Activated T-helper 9 cell treated with anti-CD3 and anti-CD28 coated beads, Interleukin-2, amount 50 U/mL, for 16 hours (primary cell): ENCODE measurements at places on chromosomes 1 and 21.

DNA sequence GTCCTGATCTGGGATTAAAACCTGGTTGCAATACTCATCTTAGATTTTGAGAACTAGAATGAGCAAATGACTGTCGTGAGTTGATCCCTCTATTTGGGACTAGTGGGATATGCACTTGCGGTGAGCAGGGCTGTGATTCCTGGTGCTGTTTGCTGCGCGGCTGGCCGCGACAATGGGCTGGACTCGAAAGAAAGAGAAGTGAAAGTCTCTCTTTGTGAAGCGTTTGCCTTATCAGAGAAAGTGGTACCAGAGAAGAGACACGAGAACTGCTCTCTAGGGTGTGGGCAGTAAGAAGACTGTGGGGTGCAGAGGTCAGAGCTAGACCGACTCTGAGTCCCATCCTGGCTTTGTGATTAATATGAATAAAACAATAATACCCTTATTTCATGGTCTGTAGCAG, 8.6 kb downstream of the ST6GALNAC3 start:
- no peak for DNase-seq

- no peak for DNase-seq
Measured at GRCh38 chr1:165686121-165686970, 12.0 kb downstream of the ALDH9A1 start.

DNA sequence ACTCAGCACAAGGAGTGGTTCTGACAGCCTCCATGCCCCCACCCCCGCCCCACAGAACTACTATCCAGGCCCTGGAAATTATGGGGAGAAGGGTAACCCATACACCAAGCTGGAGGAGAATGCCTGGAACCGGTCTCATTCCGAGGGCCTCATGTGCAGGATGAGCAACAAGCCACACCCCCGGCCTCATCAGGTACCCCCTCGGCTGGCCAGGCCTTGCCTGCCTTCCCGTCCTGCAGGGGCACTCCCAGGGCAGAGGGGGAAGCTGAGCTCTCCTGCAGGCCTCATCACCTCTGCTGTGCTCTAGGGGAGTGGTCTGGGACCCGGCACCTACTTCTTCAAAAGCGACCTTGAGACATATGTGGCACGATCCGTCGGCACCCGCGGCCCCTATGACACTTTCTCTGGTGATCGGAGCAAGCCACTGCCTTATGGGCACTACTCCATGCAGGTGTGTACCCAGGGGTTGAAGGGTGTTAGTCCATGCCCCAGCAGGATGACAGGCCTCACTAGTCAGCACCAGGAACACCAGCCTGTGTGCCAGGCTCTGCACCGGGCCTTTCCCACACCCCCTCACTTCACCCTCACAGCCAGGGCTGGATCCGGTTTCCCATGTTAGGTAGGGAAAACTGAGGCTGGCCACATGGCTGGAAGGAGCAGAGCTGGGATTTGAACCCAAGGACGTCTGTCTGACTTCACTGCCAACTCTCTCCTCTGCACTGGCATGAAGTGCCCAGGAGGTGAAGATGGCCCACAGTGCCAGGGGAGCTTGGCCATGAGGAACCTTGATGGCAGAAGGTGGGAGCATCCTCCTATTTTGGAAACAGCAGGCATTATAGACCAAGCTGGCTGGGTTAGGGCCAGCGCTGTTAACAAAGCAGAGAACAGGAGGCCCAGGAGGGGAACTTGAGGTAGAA, 10.9 kb upstream of the TTC22 start:
- no peak for DNase-seq

DNA sequence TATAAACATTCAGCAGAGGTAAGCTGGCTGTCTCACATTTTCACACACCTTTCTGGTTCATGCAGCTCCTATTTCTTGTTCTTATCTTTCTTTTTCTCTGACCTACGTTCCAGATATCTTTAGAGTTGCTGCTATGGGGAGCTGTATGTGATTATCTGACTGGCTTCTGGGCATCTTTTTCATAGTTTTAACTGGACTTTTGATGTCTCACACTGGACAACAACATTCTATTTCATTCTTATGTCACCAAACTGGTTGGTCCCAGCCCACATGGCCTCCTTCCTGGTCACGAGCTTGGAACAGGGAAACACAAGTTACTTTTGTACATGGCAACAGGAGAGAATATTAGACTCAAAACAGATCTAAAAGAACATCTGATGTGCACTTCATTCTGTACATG, 7.7 kb upstream of the CLDN8 start:
- no peak for DNase-seq

DNA sequence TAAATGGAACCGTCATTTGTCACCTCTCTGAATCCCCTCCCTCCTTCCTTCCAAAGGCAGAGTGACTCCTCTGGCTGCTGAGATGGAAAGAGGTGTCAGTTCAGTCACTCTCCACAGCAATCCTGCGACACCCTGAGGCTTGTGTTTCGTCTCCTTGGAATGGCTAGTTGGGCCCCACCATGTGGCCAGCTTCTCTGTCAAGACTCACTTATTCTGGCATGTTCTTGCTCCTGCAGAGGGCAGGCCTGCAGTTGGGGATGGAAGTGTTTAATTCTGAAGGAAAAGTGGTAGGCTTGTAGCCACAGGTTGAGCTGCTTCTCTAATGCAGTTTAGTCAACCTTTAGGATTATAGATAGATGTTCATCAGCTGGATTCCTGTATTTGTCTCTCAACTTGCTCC, 149.6 kb downstream of the LMO4 start:
- DNase-seq: no peak

- DNase-seq: no peak
Measured at GRCh38 chr1:231419147-231419546, 2.9 kb downstream of the EGLN1 start.

DNA sequence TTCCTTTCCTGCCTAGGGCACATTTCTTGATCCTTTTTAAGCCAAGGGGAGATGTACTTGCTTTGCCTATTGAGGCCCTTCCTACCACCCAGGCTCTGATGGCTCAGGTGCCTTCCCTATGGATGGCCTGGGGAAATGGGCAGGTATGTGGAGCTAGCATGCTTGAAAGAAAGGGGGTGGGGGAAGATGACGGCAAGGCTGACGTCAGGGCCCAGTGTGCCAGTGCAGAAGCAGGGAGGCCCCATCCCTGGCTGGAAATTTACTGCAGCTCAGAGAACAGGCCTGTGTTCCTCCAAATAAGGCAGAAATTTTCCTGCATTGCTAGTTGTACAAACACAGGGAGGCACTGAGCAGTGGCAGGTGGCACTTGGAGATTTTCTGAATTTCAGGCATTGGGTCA, 453.2 kb upstream of the VAMP3 start:
- no peak for DNase-seq

DNA sequence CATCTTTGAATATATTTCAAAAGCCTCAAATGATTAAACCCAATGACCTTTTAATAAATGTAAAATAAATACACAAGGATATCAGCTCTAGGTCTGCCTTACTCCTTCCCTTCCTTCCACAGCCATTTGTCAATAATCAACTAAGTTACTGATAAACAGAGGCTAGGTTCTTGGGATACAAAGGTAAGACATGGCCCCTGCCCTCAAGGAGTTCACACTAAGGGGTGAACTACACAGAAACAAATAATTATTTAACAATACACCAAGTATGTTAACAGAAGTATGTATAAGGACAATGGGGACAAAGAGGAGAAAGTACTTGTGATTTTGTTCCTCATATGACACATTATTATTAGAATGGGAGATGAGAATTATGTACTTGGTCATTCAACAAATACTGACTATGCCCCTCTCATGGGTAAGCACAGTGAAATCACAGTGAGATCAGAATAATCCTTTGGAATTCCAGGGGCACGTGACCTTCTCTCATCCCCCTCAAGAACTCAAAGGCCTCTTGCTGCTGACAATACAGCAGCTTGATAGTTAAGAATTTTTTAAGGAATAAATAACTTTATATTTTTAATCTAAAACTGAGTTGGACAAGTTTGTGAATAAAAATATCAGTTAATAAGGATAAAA, 40.2 kb downstream of the ATP1B1 start:
- no peak for DNase-seq

- DNase-seq: no peak
Measured at GRCh38 chr1:227753999-227754711, 18.9 kb downstream of the SNAP47 start.

GRCh38 chr1:193785850-193786420, 599.5 kb upstream of the B3GALT2 start:
- no peak for DNase-seq

- no peak for DNase-seq
Measured at GRCh38 chr1:56957931-56958330, 7.9 kb downstream of the C8B start.

- DNase-seq: no peak
Measured at GRCh38 chr1:245957427-245957826, 549.7 kb downstream of the SMYD3 start.

DNA sequence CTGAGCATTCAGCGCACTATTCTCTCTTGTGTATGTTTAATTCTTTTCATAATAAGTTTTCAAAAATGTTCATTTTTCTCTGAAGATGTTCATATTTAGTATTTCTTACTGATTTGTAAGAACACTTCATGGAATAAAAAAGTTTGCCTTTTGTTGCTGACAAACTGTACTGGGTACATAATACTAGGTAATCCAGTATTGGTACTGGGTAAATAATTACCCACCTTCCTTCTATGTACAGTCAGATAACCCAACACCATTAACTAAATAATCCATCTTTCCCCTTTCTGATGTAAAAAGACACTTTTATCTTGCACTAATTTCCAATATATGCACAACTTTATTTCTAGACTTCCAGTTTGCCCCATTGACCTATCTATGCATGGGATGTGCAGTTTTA, 23.9 kb downstream of the APP start:
- DNase-seq: no peak

- DNase-seq: no peak
Measured at GRCh38 chr1:88877911-88878310, 13.5 kb downstream of the GTF2B start.

DNA sequence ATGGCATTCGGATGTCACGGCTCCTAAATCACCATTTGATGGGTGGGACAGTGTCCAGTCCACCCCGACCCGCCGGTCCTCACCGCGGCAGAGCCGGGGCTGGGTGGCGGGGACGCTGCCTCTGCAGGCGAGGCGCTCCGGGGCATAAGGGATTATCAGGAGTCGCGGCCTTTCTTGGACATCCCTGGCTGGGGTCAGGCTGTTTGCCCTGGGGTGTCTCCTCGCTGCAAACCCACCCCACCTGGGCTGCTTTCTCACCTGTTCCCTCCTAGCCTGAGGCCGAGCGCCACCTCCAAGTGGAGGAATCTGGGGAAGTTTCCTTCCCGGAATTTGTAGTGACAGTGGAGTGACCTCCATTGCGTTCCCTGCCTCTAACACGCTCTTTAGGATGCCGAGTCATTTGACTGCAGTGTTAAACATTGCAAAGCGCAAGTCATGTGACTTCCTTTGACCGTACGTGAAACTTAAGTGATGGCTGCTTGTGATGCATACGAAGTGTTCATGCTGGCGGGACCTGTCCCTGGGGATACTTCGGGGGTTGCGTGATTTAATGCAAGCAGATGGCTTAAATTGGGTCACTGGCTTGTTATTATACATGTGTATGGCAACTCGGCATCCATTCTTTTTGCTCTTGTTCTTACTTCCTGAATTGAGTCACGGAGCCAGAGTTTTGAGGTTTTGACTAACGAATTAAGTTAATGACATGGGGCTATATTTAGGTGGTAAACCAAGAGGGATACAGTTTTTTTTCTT, 536 bp downstream of the LGALS8 start:
- peak; percentile 37 for DNase-seq

- no peak for DNase-seq
Measured at GRCh38 chr1:21184276-21184675, 7.6 kb upstream of the EIF4G3 start.

- no peak for DNase-seq
Measured at GRCh38 chr21:9750341-9751086, 770.9 kb upstream of the TPTE start.

GRCh38 chr1:35324486-35324885, 56.0 kb downstream of the ZMYM4 start:
- no peak for DNase-seq

DNA sequence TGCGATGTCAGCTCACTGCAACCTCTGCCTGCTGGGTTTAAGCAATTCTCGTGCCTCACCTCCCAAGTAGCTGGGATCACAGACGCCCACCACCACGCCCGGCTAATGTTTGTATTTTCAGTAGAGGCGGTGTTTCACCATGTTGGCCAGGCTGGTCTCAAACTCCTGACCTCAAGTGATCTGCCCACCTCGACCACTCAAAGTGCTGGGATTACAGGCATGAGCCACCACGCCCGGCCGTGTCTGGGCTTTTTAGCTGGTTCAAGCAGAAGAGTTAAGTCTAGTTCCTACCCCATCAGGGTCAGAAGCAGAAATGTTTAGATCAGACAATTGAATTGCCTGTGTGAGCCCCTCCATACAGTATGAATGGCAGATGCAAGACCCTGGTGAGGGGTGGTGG, 27.7 kb upstream of the RIPK4 start:
- no peak for DNase-seq

DNA sequence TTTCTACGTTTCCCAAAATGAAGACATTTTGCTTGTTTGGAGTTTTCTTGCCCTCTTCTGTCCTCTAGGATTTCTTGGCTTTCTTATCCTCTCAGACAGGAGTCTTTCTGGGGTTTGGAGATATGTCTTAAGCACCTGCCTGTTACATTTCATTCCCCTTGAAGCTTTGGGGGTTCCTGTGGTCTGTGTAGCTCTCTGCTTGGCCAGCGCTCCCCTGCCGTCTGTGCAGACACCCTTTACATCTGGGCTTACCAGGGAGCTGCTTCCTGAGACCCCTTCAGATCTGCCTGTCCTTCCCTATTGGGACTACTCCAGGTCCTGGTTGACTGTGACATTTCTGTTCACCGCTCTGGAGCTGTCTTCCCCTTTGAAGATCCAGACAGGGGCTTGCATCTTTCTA, 171.9 kb upstream of the CSF3R start:
- no peak for DNase-seq

GRCh38 chr1:38958967-38959366, 17.3 kb upstream of the RHBDL2 start:
- no peak for DNase-seq

DNA sequence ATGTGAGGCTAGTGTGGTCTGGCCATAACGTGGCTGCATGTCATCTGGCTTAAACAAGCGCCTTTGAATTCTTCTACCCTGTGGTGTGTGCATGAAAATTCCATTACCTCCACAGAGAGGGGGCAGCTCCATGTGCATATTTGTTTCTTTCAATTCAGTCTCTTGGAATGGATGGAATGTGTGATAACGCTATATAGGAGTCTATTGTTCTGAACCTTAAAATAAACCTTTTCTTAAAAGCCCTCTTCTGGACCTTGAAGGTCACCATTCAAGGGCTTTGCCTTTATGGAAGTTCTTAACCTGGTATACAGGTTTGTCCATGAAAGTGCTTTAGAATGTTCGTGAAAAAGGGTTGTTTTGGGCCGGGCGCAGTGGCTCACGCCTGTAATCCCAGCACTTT, 118.2 kb upstream of the ADGRL2 start:
- no peak for DNase-seq

DNA sequence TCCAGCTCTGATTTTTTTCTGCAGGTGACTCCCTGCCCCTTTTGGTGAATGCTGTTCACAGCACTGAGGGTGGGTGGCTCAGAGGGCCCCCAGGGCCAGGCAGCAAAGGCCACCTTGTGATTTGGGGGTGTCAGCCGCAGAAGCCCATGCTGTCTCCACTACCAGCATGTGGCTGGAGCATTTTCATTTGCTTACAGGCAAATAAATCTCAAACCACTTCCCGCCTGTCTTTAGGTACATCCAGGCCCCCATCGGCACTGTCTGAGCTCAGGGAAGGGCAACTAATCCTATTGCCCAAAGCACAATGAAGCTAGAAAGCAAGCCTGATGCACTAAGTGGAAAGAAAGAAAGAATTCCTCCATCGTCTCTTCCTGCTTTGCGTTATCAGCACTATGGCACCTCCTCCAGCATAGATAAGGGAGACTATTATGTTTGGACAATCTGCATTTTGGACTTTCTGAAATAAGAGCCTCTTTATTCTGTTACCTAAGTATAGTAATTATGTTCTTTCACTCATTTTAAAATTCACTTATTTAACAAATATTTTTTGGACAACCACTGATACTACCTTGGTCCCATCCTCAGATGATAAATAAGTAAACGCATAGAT, 100.5 kb upstream of the TLR5 start:
- no peak for DNase-seq
